CD4-positive, alpha-beta T cell treated with Interferon alpha-2 for 1 hour (primary cell): ENCODE measurements at places on chromosomes 4 and X.

GRCh38 chrX:55839485-55839884, 121.9 kb downstream of the RRAGB start:
- DNase-seq, result no peak

DNA sequence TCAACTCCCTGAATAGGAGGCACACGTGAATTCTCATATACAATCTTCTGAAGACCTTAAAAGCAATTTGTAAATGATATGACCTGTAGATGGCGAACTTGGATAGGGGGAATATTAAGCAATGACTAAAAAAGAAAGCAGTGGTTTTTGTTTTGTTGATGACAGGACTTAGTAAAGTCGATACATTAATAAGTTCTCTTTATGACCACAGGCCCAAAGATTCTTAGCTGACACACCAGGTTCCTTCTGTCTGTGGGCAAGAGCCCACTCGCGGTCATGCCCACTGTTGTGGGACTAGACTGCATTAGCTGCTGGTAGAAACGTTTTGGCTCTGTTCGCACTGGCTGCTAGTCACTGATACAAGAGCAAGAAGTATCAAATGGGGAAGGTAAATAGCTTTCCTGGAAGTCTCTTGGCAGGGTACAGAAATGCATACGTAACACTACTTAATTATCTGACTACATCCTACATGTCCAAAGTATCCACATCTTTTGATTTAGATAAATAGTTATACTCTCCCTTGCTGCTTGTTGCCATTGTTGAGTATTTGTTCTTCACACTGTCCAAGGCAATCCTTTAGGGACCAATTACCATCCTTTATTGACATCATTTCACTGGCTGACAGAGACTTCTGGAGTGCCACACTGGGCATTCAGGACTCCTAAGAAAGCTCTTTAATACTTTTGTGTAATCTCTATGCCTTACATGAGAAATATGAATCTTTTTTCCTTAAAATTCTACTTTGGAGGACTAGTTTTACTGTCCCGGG, 31.0 kb downstream of the ALPK1 start:
- no peak for DNase-seq

- DNase-seq, result no peak
Measured at GRCh38 chr4:168163106-168163505, 70.8 kb downstream of the ANXA10 start.

GRCh38 chrX:107684956-107685385, 56.7 kb downstream of the PRPS1 start:
- DNase-seq, result peak; percentile 50

DNA sequence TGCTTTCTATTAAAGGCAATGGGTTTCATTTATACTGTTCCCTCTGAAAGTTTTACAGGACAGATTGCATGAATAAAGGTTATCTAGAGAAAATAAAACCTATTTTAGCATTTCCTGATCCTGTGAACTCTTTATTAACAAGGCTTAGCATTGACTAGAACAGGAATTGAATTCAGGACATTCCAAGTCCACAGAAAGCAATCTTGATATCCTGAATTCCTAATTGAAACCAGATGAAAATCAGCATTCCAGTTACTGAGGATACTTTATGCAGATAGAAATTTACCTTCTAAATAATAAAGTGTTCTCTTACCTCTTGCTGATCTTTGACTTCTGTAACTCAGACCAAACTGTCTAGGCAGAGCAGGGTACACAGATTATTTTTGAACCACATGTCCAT, 151.4 kb downstream of the ZNF518B start:
- DNase-seq, result no peak

DNA sequence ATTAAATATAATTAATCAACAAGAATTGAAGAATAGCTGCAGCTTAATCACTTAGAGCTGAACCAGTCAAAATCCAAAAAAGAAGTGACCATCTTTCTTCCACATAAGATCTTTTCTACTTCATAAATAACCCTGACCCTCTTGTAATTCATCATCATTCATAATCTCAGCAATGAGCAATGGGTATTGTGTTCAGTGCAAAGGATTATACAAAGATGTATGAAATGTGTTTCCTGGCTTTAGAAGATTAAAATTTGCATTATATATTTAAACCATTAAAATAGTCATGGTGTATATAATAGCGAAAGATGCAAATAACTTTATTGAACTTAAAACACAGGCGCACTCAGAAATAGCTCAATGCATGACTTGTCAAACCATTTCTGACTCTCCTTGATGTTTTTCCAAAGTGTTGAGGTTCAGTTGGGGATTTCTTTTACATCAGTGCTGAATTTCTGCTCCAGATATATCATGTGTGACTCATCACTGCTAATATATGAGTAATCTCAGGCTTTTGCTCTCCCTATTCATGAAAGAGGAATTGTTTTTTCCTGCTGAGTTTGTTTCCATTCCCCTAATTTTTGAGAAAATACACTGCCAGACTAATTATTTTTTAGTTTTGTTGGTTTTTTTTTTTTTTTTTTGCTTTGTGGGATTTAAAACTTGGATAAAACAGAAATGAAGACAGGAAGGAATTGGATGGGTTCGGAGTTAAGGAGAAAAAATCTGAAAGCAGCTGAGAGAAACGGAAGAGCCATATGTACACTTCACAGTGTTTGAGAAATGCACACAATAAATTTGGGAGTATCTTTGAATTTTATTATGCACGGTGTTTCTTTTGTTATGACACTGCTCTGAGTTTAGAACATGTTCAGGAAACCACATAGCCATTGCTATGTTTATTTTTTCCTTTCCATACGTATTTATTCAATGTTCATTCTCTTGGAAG, 290.1 kb upstream of the PCDH7 start:
- no peak for DNase-seq

DNA sequence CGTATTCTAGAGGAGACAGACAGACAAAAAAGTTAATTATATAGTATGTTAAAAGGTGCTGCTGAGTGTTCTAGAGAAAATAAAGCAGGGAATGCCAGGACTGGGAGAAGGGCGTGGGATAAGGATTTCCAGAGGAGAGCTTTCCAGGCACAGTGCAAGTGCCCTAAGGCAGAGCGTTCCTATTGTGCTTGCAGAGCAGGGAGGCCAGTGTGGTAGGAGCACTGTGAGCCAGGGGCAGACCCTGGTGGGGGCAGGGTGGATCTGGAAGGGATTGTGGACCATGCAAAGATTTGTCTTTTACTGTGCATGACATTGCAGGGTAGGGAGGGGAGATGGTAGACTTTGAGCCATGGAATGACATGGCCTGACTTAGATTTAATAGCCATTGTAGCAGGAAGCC, 25.8 kb downstream of the EXOC1 start:
- no peak for DNase-seq

- DNase-seq, result peak; percentile 73
Measured at GRCh38 chr4:147799986-147800555, 68.2 kb downstream of the ARHGAP10 start.

- no peak for DNase-seq
Measured at GRCh38 chrX:41391606-41392005, 55.5 kb upstream of the NYX start.

GRCh38 chrX:95974096-95974470, 710.6 kb upstream of the DIAPH2 start:
- no peak for DNase-seq

DNA sequence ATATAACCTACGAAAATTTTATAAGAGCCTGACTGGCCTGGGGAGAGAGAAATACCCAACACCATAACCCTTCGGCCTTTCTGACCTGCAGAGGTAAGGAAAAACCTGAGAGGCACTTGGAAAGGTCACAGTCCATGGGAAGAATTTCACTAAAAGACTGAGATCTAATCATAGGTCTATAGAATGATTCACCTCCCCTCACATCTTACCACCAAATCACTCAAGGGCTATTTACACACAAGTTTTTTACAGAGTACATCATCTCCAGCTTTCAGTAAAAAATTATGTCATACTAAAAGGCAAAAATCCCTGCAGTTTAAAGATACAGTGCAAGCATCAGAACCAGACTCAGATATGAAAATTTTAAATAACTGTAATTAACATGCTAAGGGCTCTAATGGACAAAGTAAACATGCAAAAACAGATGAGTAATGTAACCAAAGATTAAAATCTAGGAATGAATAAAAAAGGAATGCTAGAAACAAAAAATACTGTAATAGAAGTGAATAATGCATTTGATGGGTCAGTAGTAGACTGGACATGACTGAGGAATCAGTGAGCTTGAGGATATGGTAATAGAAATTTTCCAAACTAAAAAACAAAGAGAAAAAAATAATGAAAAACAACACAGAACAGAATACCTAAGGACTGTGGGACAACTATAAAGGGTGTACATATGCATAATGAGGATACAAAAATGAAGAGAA, 32.1 kb upstream of the SLC16A2 start:
- no peak for DNase-seq

GRCh38 chrX:149938881-149939654, 777 bp upstream of the EOLA2 start:
- peak; percentile 92 for DNase-seq

- DNase-seq, result no peak
Measured at GRCh38 chrX:97045470-97045869, 161.8 kb downstream of the RPA4 start.

- DNase-seq, result no peak
Measured at GRCh38 chr4:169484485-169484884, 127.9 kb downstream of the NEK1 start.

DNA sequence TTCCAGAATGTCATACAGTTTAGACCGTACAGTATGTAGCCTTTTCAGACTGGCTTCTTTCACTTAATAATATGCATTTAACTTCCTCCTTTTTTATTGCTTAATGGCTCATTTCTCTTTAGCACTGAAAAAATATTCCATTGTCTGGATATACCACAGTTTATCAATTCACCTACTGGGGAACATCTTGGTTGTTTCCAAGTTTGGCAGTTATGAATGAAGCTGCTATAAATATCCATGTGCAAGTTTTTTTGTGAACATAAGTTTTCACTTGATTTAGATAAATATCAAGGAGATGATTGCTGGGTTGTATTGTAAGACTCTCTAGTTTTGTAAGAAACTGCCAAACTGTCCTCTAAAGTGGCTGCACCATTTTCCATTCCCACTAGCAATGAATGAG, 375.5 kb downstream of the PCDH18 start:
- no peak for DNase-seq

GRCh38 chrX:19347916-19348315, 4.2 kb downstream of the PDHA1 start:
- DNase-seq, result no peak

- DNase-seq, result peak; percentile 93
Measured at GRCh38 chrX:48917139-48918001, 1.5 kb downstream of the PIM2 start.

DNA sequence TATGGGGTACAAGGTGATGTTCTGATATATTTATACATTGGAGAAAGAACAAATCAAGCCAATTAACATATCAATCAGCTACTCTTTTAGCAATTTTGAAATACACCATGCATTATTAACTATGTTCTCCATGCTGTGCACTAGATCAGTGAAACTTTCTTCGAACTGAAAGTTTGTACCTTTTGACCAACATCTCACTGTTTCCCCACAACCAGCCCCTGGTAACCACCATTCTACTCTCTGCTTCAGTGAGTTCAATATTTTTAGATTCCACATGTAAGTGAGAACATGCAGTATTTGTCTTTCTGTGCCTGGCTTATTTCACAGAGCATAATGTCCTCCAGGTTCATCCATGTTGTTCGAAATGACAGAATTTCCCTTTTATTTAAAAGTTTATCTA, 246.1 kb upstream of the VCX start:
- DNase-seq, result no peak

DNA sequence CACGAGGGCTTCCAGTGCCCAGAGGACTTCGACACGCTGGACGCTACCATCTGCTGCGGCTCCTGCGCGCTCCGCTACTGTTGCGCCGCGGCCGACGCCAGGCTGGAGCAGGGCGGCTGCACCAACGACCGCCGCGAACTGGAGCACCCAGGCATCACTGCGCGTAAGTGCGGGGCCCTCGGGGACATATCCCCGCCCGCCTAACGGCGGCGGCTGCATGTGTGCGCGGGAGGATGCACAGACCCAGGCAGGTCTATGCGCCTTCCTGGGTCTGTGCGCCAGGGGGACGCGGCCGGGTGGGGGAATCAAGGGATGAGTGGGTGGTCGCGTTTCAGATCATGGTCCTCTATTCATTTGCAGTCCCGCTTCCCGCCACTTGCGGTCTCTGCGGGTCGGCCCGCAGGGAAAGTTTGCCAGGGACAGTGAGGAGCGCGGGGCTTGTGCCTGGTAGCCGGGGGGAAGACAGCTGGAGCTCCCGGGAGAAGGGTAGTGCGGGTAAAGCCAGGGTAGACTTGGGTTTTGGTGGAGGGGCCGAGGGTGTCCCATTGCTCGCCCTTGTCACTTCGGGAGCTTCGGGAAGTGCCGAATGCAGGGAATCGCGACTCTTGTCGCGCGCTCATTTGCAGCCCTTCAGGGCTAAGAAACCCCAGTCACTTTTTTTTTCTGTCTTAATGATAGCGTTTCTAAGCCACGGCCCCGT, 1.0 kb downstream of the SHISA3 start:
- DNase-seq, result no peak

GRCh38 chr4:115219862-115220261, 106.4 kb upstream of the NDST4 start:
- DNase-seq, result no peak

DNA sequence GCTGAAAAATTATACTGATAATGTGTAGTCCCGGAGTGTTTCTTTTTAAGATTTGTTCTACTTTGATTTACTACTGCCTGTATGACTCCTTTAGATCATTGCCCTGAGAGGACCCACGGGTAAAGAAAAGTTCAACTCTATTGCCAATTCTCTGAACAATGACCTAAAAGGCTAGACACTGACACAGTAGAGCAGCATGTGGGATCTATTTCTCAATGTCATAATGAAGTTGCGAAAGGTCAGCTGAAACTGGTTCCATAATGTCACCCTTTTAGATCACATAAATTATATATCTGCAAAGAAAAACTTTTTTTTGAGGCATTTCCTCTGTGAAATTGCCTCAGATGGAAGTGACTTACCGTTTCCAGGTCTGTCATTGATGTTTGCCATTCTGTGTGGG, 67.4 kb downstream of the GLRB start:
- no peak for DNase-seq

GRCh38 chr4:128386761-128387599, 99.4 kb upstream of the PGRMC2 start:
- DNase-seq, result no peak

DNA sequence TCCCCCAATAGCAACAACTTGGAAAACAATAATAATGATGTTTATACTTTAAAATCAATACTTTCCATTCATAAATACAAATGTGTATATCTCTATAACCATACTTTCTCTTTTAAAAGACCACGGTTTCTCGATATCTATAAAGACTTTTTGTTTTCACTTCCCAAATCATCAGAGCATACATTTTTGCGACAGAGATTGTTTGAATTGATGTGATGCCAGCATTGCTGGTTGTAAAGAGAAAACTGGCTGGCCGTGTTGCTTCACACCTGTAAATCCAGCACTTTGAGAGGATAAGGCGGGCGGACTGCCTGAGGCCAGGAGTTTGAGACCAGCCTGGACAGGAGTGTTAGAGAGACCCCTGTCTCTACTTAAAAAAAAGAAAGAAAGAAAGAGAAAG, 77.6 kb upstream of the ZNF518B start:
- no peak for DNase-seq
